Foreskin fibroblast (primary cell): ENCODE measurements at places on chromosomes 16 and 17.

DNA sequence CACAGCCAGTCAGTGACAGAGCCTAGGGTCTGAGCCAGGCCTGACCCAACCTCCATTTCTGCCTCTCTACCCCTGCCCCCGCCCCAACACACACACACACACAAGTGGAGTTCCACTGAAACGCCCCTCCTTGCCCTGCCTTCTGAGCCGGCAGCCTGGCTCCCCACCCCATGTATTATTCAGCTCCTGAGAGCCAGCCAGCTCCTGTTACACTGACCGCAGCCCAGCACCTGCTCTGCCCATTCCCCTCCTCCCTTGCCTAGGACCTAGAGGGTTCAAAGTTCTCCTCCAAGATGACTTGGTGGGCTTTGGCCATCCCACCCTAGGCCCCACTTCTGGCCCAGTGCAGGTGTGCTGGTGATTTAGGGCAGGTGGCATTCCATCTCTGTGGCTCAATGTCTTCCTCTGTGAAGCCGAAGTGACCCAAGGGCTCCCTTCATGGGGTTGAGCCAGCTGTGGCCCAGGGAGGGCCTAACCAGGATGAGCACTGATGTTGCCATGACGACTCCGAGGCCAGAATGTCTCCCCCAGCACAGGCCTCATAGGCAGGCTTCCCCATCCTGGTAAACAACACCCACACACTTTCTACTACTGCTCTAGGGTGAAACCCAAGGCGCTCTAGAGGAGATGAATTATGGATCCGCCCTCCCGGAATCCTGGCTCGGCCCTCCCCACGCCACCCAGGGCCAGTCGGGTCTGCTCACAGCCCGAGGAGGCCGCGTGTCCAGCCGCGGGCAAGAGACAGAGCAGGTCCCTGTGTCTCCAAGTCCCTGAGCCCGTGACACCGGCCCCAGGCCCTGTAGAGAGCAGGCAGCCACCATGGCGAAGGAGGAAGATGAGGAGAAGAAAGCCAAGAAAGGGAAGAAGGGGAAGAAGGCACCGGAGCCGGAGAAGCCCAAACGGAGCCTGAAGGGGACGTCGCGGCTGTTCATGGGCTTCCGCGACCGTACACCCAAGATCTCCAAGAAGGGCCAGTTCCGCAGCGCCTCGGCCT, 9.7 kb downstream of the MYO15A start:
- DNase-seq, result no peak

DNA sequence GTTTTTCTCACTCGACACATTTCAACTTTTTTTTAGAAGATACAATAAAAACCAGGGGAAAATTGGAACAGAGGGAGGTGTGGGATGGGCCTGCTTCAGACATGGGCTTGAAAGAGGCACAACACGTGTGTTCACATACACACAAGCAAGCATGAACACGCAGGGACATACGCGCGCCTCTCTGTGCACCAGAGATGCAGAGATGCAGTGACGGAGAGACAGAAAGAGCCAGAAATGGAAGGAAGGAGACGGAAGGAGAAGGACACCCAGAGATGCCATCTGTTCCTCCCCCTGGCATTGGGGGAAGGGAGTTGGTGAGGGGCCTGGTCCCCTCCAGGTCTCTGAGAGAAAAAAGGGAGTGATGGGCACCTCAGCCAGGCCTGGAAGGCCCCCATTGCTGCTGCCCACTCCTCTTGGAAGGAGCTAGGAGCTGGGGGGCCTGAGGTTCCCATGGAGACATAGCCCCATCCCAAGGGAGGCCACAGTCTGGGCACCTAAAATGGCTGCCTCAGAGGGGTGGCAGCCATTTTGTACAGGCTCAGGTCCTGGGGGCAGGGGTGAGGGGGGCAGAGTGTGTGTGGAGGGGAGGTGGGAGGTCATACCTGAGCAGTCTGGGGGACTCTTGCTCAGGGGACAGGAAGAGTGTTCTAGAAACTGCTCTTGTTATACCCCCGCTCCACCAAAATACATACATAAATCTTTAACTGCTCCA, 3.8 kb upstream of the NEUROD2 start:
- no peak for DNase-seq

GRCh38 chr17:49460401-49460800, 34.7 kb upstream of the NGFR start:
- DNase-seq, result no peak

GRCh38 chr17:72282439-72283029, 161.7 kb downstream of the SOX9 start:
- DNase-seq, result no peak

DNA sequence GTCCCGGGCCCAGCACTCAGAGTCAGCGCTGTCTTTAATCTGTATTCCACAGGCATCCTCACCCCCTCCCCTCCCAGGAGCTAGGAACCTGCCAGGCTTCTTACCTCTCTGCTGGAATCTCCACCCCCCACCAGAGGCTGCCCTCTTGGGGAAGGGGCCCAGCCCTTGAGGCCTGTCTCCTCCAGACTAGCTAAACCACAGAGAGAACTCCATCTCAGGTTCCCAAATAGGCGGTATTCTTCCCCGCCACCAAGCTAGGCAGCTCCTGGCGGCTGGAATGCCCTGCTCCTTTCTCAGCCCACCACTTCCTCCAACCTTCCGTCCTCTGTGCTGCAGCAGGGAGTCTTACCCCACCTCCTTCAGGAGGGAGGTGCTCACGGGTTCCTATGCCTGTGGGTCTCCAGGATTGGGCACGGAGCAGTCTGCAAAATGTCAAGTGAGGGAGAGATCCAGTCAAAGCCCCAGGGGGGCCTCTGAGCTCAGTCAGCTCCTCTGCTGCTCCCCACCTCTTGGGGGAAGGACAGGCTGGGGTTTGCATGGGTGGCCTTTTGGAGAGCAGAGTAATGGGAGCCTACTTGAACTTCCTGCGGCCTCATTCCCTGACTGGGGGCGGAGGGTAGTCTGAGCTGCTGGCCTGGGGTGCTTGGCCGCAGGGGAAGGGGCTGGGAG, 55.7 kb downstream of the SREBF1 start:
- no peak for DNase-seq

DNA sequence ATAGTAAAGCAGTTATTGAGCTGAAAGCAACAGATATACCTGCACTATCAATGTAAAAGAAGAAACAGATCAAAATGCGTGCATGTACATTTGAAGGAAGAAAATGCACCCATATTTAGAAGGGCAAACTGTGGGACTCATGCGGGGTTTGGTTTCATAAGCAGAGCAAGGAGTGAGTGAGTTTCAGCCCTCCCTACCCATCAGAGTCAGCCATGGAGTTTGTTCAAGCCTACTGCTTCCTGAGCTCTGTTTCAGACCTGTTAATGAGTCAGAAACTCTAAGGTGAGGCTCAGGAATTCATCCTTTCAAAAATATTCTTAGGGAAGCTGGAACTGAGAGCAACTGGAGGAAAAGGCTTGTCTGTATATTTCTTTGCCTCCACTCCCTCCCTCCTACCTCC, 446.2 kb downstream of the HS3ST4 start:
- no peak for DNase-seq

DNA sequence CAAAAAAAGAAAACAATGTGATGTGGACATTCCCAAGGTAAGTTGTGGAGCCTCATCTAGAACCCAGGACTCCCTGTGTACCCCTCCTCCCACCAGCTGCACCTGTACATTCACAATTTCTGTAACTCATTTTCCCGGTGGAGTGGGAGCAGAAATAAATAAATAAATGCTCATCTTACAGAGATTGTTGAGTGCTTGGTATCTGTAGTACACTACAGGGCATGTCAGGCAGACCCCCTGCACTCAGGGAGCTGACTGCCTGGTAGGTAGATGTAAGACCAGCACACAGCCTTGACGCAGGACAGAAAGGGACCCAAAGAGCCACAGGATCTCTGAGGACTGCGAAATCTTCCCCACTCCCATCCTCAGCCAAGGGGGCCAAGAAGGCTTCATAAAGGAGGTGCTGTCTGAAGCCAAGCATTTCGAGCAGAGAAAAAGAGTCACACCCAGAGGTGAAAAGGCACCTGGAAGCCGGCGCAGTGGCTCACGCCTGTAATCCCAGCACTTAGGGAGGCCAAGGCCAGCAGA, 6.5 kb downstream of the EIF1 start:
- peak; percentile 7 for DNase-seq

GRCh38 chr17:73646409-73647300, 2.4 kb upstream of the SDK2 start:
- no peak for DNase-seq

- no peak for DNase-seq
Measured at GRCh38 chr16:9677301-9677653, 505.0 kb downstream of the GRIN2A start.

GRCh38 chr16:84465154-84465553, 39.3 kb downstream of the MEAK7 start:
- no peak for DNase-seq

- peak; percentile 25 for DNase-seq
Measured at GRCh38 chr17:44277976-44278375, 10.0 kb upstream of the SLC4A1 start.

- DNase-seq, result peak; percentile 51
Measured at GRCh38 chr17:3959295-3959899, 4.8 kb downstream of the ATP2A3 start.

- no peak for DNase-seq
Measured at GRCh38 chr16:82379551-82379950, 209.5 kb upstream of the MPHOSPH6 start.

GRCh38 chr17:46875849-46876352, 24.5 kb downstream of the WNT9B start:
- no peak for DNase-seq

DNA sequence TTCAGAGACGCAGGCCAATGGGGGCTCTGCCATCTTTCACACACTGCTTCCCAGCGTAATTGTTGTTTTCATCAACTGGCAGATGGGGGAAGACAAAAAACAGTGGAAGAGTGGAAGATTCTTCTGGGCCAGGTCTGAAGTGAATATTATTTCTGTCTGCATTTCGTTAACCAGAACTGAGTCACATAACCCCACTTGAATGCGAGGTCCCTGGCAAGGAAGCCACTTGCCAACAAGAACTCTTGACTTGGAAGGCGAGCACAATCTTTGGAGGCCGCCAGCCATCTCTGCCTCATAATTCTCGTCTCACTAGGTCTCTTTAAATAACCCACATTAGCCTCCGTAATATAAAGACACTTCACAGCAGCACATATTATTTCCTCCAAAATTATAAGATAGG, 75.4 kb downstream of the CYB561 start:
- DNase-seq, result no peak

- no peak for DNase-seq
Measured at GRCh38 chr17:77281122-77281903, 140.5 kb downstream of the SEC14L1 start.

DNA sequence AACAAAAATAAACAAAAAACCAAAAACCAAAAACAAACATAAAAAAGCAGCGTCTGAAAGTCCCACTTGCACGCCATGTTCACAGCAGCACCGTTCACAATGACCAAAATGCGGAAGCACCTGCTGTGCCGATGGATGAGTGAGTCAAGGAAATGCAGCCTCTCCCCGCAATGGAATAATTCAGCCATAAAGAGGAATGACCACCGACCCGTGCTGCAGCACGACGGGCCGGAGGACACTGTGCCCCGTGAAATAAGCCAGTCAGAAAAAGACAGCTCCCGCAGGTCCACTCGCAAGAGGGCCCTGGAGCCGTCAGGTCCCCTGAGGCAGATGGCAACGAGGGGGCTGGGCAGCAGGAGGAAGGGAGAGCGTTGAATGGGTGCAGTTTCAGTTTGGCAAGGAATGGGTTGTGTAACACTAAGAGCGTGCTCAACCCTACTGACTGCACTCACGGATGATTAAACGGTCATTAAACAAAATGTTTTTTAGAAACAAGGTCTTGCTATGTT, 5.1 kb downstream of the CLCN7 start:
- DNase-seq, result no peak

DNA sequence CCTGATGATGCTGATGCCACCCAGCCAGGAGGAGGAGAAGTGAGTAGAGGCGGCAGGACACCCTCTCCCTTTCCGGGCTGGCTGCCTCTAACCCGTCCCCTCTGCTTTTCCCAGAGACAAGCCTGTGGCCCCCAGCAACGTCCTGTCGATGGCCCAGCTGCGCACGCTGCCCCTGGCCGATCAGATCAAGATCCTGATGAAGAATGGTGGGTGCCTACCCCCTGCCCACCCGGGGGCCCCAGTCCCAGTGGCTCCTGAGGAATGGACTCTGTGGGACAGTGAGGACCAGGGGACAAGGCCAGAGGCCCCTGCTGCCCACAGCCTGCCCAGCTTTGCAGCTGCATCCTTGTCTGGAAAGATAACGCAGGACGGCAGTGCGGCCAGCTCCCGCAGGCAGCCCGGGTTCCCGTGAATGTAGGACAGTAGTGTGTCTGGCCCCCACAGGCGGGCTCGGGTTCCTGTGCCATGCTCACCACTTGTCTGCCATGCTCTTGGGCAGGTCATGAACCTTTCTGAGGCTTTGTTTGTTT, 19.9 kb downstream of the POLR3E start:
- DNase-seq, result no peak

DNA sequence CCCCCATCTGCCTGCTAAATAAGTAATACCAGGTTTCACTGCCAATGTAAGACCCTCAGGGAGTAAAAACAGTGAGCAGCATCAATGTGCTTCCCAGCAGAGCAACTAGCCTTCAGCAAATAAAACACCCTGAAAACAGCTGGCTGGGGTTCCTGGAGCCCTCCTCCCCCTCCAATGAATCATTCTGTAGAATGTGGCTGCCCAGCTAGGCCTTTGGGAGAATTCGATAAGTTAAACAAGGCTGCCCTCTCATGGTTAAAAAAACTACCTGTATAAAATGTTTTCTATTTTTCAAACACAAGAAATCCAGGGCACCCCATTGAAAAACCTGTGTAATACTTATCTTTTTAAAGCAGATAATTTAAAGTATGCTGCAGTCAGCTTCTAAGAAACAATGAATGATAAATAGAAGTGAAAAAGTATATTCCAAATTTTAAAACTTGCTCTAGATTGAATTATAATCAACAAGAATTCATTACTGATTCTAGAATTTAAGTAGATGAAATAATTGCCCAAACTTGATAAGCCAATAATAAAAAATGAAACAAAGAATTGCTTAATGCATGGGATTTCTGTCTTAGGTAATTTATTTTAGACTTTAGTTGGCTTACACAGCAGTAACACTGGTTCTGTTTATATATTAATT, 9.4 kb upstream of the TOM1L1 start:
- DNase-seq, result peak; percentile 86

GRCh38 chr17:29763273-29763672, 140.6 kb upstream of the CORO6 start:
- DNase-seq, result no peak

GRCh38 chr16:55021595-55022475, 91.2 kb downstream of the IRX5 start:
- DNase-seq, result peak; percentile 11

DNA sequence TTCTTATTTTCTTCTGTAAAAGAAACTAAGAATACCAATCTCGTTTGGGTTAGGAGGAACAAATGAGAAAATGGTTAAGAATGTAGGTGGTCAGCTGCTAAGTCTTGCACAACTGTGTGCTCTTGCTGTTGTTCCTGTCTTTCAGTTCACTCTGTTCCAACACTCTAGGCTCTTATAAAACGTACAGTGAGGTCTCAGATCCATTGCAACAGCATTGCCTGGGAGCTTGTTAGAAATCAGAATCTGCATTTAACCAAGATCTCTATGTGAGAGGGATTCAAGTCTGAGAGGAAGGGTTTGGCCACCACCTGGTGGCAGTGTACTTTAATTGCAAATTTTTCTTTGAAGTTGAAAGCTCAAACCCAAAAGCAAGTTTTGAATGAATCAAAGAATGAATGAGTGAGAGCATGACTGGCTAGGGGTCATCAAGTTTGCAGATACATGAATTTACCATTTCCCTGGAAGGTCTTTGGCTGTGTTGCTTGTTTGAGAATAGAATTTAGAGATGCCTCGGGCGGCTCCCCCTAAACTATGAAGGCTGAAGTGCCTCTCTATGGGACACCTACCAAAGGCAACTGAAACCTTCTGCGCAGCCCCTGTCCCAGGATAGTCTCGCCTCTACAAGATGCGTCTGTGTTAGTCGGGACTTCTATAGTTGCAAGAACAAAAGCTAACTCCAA, 2.5 kb downstream of the ALOX15B start:
- peak; percentile 78 for DNase-seq
